Heart right ventricle (tissue), 16 donors: ENCODE measurements at places on chromosomes 12 and 14.

DNA sequence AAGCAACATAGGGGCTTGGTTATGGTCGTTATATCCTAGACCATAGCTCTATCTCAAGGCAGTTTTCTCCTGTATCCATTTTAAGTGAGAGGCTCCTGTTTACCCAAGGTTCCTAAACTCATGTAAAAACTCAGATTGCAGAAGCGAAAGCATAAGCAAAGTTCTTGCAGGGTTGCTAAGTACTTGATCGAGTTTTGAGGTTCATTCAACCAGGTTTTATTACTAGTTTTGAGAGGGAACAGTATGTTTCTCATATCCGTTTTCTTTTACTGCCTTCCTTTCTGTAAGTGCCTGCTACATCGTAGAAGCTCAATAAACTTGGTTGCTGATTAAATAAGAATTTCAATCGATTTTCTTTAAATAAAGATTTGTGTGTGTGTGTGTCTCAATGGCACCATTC lies 5.1 kb downstream of the AKAP3 start:
- no peak overlapping the region for H3K27ac ChIP-seq
- no peaks in the 10 kb centered on the region for H3K27me3 ChIP-seq
- H3K4me1 ChIP-seq: peaks cover 11% of the 10 kb centered on the region
- no peaks in the 10 kb centered on the region for H3K36me3 ChIP-seq
- no peak for DNase-seq

DNA sequence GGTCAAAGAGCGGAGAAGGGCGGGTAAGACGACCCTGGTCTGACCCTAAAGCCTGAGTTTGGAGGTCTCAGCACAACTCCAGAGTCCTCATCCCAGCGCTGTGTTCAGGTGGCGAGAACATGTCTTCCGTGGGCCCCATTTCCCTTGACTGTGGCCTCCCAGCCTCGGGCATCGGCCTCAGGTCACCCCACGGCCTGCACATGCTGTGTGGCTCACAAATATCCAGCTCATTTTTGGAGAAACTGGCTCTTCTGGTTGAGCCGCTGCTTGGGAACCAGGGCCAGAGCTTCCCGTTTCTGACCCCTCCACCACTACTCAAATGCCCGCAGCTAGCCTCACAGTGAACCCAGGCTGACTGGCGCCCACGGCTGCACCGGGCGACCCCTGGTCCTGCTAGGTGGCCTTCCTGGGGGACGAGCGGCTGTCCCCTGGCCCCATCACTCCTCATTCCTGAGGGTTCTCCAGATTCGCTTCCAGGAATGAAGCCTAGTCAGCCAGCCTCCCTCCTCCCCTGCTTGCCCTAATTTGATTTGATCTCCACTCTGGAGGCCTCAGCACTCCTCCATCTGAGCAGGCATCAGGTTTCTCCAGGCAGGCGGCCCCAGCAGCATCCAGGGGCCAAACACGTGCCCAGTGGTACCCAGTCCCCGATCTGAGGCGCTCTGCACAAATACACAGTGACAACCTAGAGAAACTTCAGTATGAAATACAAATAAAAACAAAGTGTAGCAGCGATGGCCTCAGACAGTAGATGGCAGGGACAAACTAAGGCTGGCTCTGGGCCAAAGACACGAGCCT lies 4.7 kb downstream of the P2RX2 start:
- H3K27me3 ChIP-seq: peaks cover 18% of the 10 kb centered on the region
- no peak for DNase-seq

DNA sequence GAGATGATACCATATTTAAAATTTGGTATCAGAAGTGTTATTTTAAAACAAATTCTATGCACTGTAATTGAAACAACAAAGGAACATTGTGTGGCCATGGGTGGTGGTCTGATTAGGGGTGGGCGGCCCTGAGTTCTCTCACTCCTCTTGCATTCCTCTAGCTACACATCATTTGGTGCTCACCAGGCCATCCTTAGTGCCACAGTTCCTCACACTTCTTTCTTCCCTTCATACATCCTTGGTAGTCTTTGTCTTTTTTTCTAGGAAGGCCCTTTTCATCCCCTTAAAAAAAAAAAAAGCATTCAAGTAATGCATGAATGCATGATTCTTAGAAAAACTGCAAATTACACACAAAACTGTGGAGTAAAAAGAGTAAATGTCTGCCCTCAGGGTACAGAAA lies 2.4 kb upstream of the MANSC4 start:
- no peaks in the 10 kb centered on the region for H3K27me3 ChIP-seq
- H3K4me1 ChIP-seq: peaks cover 45% of the 10 kb centered on the region
- no peaks in the 10 kb centered on the region for H3K36me3 ChIP-seq
- H3K4me3 ChIP-seq: no peak overlapping the region
- DNase-seq: no peak

DNA sequence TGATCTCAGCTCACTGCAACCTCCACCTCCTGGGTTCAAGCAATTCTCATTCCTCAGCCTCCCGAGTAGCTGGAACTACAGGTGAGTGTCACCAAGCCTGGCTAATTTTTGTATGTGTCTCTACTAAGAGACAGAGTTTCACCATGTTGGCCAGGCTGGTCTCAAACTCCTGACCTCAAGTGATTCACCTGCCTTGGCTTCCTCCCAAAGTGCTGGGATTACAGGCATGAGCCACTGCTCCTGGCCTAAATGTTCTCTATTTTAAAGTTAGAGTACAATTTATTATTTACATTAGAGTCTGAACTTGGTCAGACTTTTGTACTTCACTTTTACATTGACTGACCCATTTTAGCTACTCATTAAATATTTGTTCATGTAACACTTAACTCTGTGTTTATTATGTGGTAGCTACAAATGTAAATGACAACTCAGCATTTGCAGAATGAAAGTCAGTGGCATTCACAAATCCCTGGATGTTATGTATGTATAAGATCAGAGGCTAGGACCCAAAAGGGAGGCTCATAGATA lies 409.6 kb downstream of the APAF1 start:
- no peaks in the 10 kb centered on the region for H3K4me1 ChIP-seq
- H3K36me3 ChIP-seq: no peaks in the 10 kb centered on the region
- H3K27me3 ChIP-seq: no peaks in the 10 kb centered on the region
- H3K27ac ChIP-seq: no peak overlapping the region

DNA sequence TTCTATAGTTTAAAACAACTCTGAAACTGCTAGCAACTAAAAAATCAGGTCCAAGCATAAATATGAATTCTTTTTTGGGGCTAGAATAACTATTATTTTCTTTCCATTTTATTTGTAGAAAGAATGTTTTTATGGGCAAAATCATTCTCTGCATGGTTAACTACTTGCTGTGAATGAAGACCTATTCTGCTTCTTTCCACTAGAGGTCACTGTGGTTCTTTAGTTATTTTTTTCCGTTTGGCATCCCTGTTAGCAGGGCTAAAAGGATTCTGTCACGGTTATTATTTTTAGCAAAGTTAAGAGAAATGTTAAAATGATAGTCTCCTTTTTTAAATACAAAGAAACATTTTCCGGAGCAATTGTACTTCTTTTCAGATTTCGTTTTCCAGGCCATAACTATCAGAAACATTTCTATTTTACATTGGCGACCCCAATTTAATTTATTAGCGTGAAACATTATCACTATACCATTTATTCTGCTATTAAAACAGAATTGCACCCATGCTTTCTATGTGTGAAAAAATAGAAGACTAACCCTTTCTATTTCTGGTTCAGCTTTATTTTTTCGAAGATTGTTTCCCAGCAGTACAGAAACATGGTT lies 404.8 kb downstream of the ATP23 start:
- H3K36me3 ChIP-seq: no peaks in the 10 kb centered on the region
- H3K4me1 ChIP-seq: no peaks in the 10 kb centered on the region
- no peak for DNase-seq
